CD4-positive, alpha-beta T cell treated with Interleukin-10 for 1 hour (primary cell): ENCODE measurements at places on chromosomes 4 and X.

GRCh38 chr4:40157436-40157835, 39.4 kb upstream of the RHOH start:
- no peak for DNase-seq

DNA sequence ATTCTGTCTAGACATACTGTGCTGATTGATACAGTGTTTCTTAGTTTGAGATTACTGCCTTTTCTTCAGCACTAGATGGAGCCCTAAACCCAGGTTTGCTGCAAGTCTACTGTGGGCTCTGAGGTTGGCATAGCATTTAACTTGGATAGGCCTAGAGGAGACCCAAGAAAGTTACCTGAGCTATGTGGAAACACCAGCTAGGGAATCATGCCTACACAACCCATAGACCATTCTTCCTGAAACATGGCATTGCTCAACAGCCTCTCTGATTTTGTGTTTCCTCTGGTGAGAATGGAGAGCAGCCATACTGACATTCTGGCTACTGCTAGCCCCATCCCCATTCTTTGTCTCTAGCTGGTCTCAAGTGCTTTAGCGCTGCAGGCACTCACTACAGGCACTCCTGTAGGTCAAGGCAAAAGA, 287.7 kb upstream of the PCDH18 start:
- DNase-seq = no peak

DNA sequence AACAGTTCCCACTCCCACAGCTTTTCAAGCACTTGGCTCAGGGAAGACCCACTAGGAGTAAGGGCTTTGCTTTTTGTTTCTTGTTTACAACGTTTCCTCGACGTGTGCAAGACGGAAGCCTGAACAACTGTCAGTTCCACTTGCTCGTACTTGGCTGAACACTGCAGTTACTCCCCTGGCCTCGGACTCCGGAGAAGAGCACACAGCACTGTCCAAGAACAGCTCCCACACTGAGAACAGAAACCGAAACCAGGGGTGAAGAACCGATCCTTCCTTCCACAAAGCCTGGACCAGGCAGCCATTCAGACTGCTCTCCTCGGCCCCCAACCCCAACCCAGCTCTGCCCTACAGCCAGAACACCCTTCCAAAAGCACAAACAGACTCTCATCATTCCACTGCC, 25.5 kb downstream of the IRF2 start:
- DNase-seq = peak; percentile 30

DNA sequence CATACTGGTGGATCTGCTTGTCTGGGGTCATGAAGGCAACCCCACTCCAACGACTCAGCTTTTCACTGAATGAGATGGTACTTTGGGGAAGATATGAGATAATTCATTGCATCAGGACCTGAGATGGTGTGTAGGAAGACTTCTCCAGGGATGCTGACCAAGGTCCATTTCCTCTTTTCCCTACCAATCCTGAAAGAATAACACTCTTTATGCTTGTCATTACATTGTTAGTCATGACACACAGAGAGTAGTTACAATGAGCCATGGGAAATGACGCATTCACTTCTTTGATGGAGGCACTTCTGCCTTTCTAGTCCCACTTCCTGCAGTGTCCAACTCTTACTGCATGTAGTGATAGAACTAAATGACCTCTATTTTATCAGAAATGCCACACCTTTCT, 58.6 kb downstream of the AREG start:
- DNase-seq = no peak

DNA sequence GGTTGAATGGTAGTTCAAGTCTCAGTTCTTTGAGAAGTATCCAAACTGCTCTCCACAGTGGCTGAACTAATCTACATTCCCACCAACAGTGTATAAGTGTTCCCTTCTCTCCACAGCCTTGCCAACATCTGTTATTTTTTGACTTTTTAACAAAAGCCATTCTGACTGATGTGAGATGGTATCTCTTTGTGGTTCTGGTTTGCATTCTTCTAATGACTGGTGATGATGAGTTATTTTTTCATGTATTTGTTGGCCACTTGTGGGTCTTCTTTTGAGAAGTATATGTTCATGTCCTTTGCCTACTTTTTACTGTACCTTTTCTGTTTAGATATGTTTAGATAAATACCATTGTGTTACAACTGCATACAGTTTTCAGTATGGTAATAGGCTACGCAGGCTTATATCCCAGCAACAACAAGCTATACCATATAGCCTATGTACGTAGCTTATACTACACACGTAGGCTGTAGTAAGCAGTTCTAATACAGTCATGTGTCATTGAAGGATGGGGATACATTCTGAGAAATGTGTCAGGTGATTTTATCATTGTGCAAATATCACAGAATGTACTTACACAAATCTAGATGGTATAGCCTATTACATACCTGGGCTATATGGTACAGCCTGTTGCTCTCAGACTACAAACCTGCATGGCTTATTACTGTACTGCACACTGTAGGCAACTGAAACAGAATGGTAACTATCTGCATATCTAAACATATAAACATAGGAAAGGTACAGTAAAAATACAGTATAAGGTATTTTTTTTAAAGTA, 28.1 kb downstream of the KLHL8 start:
- DNase-seq = no peak

GRCh38 chrX:81114757-81115156, 87.0 kb downstream of the HMGN5 start:
- no peak for DNase-seq

DNA sequence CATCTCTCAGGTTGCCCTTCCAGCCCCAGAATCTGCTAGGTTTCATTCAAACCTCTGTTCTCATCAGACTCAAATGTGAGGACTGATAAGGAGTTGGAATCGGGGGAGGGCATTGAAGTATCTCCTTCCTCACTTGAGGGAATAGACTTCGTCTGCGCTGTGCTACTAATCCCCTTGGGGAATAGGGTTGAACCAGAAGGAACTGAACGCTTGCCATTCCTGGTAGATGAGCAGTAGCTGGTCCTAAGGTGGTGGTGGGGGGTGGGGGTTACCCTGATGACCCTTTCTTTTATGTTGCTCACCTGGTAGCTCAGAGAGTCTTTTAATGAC, 692 bp upstream of the SLC9A7 start:
- no peak for DNase-seq

DNA sequence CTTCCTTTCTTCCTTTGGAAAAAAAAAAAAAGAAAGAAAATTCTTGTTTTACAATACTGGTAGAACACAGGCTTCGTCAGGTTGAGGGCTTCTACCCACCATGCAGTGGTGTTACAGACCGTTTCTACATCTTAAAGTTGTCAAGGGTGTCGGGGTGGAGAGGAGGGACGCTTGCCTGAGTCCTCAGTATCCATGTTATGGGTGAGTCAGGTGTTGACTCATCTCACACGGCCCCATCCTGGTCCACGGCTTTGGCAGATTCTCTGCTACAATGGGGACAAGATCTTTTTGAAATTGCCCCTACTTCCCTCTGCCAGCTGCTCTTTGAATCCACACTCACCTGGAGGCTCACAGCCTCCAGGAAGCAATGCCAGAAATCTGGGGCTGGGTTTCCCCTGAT, 310.3 kb upstream of the ZFP42 start:
- DNase-seq = no peak

DNA sequence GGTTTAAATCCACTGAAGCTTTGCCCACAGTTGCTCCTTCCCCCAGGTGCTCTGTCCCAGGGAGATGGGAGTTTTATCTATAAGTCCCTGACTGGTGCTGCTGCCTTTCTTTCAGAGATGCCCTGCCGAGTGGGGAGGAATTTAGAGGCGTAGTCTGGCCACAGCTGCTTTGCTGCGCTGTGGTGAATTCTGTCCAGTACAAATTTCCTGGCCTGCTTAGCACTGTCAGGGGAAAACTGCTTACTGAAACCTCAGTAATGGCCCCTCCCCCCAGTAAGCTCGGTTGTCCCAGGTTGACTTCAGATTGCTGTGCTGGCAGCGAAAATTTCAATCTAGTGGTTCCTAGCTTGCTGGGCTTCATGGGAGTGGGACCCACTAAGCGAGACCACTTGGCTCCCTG, 40.1 kb downstream of the UGT2B17 start:
- DNase-seq = no peak

- DNase-seq = no peak
These were observed 216.1 kb downstream of the STK32B start for GRCh38 chr4:5267408-5267807.

DNA sequence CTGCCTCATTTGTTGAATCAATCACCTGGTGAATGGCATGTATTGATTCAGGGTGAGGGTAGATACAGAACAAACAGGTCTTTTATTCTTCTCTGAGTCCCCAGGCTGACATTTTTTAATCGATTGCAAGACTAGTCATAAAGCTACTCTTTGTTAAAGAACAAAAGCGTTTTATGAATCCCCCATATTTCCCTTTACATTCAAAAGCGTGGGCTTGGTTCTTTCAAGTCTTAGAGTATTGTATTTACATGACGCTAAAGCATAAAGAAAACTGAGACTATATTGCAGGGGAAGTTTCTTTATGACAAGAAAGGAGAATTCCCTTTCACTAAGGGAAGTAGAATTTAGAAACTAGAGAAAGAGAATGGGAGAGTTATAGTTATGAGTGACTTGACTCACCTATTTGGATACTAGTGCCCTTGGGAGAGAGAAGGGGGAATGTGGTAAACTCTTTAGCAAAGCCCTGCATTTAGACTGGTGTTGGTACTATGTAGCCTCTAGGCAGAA, 69.3 kb upstream of the PDE5A start:
- no peak for DNase-seq

- DNase-seq = no peak
These were observed 163.5 kb upstream of the GYPA start for GRCh38 chr4:144304025-144304424.

GRCh38 chr4:189767941-189768340, 172.7 kb upstream of the FRG1 start:
- no peak for DNase-seq

DNA sequence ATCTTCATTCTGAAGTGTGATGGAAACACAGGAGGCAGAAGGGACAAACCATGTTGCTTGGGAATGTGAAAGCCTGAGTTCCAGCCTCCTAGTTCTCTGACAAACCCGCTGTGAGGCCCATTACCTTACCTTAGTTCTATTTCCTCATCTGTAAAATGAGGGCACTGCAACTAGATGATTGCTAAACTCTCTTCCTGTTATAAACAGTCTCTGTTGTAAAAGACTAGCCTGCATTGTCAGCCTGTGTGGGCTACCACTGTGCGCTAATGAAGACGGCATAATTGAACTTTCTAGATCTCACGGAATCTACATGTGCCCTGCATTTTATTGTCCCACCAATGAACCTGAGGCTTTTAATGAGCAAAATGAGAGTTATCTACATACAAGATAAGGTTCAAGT, 147.2 kb downstream of the AFF2 start:
- no peak for DNase-seq

DNA sequence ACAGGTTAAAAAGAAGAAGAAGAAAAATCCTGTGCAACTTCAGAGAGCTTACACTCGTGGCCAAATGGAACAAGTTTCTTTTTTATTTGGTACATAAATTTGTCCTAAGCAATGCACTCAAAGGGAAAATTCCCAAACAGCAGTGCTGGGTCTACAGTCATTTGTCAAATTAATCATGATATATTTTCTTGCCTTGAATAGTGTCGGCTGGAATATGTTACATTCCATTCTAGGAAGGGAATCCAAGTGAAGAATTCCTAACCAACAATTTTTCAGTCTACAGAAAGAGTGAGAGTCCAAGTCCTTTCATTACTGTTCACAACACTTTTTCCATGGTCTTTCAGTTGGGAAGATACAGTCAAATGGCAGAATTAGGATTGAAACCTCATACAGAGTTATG, 63.9 kb downstream of the HAND2 start:
- no peak for DNase-seq

- DNase-seq = peak; percentile 5
These were observed 654 bp upstream of the STS start for GRCh38 chrX:7146703-7147412.

GRCh38 chr4:77586951-77587383, 18.7 kb upstream of the CXCL13 start:
- peak; percentile 57 for DNase-seq

DNA sequence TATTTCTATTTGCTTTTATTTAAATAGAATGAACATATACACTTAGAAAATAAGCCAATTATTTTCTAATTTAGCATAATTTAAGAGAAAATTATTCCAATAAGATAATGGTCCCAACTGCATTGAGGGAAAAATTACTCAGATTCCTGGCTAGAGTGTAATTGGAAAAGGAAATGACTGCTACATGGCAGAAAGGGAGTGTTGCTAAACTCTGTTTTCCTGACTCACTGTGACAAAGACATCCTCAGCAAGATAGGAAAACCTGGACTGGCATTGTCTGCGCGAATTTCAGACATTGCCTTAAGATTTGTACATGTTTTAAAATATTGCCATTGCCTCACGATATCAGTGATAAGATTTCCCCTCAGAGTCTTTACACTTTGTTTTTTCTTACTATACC, 8.2 kb downstream of the TNIP3 start:
- no peak for DNase-seq

GRCh38 chrX:44815681-44816080, 28.1 kb upstream of the DUSP21 start:
- DNase-seq = no peak

DNA sequence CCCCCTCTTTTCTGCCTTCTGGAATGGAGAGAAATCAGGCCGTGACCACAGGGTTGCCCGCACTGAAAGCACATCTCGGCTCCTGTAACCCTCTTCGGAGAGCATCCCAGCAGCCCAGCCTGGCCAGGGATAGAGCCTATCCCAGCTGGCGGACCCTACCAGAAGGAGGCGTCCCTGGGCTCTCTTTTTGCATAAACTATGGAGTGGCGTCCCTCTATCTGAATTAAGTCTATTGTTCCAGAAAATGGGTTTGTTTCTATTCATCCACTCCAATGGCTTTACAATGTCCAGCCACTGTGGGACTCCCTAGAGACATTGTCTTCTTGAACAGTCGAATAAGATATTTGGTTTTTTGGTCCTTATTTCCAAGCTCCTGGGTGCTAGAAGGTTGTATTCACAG, 689 bp upstream of the NHSL2 start:
- no peak for DNase-seq

- DNase-seq = no peak
These were observed 36.7 kb upstream of the HMX1 start for GRCh38 chr4:8908206-8908893.

GRCh38 chr4:20462426-20463175, 210.9 kb downstream of the SLIT2 start:
- no peak for DNase-seq

DNA sequence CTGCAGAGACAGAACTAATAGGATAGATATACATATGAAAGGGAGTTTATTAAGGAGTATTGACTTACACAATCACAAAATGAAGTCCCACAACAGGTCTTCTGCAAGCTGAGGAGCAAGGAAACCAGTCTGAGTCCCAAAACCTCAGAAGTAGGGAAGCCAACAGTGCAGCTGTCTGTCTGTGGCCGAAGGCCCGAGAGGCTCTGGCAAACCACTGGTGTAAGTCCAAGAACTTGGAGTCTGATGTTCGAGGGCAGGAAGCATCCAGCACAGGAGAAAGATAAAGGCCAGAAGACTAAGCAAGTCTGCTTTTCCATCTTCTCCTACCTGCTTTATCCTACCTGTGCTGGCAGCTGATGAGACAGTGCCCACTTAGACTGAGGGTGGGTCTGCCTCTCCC, 89.6 kb downstream of the MXRA5 start:
- DNase-seq = no peak

- DNase-seq = no peak
These were observed 2078.4 kb upstream of the TENM3 start for GRCh38 chr4:180164799-180165198.

- DNase-seq = peak; percentile 24
These were observed 15.7 kb upstream of the H2AZ1 start for GRCh38 chr4:99965674-99966350.

- DNase-seq = no peak
These were observed 242.5 kb upstream of the PRPS2 start for GRCh38 chrX:12548746-12549145.

- DNase-seq = no peak
These were observed 90.6 kb upstream of the AFAP1 start for GRCh38 chr4:8030121-8030781.
